ENCODE measurements at places on chromosomes 2 and 18. TPM values are rescaled to one million over a fixed set of nuclear protein-coding genes. Genes with fewer than 3 reads are reported as not detected.

GRCh38 chr2:146764301-146764700, 1080.5 kb upstream of the ACVR2A start:
- no peak for DNase-seq

DNA sequence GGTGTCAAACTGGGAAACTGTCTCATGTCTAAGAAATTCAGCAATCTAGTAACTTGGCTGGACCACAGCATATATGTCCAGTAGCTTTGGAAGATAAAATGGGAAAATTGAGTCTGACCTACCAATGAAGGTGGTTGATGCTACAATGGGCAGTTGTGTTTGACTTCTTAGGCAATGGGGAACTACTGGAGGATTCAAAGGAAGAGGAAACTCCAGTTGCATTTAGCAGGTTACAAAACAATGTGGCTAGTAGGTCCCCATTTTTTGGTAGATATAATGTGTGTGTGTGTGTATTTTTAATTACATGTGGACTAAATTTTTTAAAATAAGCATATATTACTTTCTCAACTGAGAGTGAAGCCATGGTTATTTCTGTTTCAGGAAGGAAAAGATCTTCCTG, 427.7 kb downstream of the NBAS start:
- no peak for DNase-seq

GRCh38 chr2:150097901-150098531, 389.5 kb downstream of the RND3 start:
- DNase-seq: no peak

DNA sequence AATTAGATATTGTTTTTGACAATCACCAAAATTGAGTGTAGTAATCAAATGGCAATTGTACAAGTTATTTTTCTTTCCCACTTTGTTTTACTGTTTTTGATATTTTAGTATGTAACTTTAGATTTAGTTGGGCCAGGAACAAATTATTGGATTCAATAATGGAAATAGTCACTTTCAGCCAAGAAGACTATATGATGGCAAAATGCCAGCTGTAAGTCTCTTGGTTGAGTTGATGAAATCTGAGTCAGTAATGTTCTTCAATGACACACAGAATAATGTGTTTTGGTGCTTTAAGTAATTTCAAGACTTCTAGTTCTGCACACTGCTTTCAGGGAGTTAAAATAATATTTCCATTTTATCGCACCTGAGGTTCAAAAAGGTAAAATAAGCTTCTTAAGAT, 2022.0 kb upstream of the CELF4 start:
- no peak for DNase-seq

Gene MSTN
- total RNA-seq: not detected

DNA sequence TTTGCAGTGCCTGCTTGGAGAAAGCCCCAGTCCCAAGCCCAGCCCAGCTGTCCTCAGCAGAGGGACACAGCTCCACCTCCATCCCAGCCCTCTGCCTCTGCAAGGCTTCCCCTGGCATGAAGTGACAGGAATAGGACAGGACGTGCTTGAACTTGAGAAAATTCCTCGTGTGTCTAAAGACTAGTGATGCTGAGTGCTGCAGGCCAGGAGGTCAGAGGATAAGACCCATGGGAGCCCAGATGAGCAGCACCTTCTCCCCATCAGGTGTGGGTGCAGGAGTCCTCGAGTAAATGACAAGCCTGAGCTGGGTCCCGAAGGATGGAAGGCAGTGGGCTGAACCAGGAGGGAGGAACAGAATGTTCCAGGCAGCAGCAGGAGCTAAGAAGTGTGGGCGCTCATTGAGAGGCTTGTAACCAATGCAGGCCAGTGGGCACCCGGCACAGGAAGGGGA, 67.8 kb upstream of the UXS1 start:
- no peak for DNase-seq

Gene CASP10
- total RNA-seq: 15.7 TPM

GRCh38 chr18:42310956-42311355, 355.9 kb downstream of the PIK3C3 start:
- no peak for DNase-seq

Gene CDH20
- not detected for total RNA-seq

DNA sequence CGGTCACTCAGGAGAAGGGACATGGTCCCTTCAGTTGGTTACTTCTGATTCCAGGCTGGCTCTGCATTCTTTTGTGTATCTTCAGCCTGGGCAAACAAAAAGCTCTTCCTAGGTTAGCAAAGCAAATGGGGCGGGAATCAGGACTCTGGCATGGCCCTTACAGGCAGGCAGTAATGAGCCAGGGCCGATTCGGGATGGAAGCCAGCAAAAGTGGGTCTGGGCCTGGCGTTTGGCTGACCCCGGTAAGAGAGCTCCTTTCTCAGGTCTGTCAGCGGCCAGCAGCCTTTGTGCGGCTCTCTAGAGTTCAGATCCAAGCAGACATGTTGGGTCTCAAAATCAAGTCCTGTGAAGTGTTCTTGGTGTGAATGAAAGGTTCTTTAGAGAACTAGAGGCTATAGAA, 81.5 kb upstream of the EML6 start:
- no peak for DNase-seq

DNA sequence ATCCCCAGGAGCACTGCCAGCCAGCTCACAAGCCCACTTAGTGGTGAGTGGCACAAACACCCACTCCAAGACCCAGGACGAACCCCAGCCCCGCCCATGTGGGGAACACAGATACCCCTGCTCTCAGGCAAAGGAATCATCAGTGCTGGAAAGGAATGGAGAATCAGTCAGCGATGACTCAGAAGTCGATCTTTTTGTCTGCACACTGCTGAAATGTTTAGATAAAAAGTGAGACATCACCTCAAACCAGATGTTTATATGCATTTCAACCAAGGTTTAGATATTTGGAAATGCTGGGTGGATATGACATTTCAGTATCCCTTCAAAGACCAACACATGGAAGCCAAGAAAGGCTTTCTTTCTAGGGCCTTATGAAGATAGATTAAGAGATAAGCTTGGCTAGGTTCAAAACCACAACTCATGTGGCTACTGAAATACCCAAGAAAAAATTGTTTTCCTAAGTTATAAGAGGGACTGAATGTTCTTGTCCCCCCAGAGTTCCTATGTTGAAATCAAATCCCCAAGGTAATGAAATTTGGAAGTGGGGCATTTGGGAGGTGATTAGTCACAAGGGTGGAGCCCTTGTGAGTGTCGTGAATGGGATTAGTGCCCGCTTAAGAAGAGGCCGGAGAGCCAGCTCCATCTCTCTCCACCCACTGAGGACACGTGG, 43.7 kb downstream of the POU3F3 start:
- no peak for DNase-seq

DNA sequence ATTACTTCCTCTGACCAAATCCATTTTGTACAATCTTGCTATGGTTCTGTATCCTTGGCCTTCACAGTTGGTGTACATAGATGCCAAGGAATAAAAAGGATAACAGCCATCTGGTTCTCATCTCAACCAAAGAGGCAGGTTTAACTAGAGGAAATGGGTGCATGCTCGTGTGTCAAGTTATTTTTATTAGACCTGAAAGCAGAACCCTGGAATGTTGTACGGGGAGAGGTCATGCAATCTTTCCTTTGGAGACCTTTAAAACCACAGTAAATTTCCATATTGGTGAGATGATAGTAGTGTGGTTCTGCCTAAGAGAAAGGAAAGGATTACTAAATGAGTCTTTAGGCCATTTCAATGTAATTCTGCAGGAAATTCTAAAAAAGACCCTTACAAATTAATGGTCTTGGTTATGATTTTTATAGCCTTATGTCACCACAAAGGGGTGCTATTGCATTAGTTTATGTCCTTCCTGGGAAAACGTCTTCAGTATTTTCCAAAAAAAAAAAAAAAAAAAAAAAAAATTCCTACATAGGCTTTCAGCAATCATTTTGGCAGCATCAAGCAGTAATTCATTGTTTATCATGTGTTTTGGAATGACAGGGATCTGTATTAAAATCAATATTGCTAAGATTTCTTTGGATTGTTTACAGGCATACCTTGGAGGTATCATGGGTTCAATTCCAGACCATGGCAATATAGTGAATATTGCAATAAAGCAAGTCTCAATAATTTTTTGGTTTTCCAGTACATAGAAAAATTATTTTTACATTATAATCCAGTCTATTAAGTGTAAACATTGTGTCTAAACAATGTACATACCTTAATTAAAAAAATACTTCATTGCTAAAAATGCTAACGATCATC, 270.8 kb downstream of the NYAP2 start:
- no peak for DNase-seq

Gene CYP20A1
- total RNA-seq: 23.1 TPM

DNA sequence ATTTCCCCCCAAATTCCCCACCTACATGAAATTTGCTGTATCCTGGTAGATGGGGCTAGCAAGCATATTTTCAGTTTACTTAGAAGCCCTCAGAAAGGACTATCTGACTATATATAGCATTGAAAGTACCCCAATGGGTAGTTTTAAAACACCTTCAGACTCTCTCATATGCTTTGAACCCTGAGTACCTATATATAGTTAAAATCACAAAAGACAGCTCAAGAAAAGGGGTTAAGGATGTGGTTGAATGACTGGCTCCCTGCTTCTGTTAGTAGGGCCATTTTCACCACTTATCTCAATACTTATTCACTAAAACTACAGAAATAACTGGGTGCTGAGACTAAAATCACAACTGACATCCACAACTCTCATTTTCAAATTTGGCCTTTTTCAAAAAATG, 18.5 kb downstream of the WDPCP start:
- no peak for DNase-seq

DNA sequence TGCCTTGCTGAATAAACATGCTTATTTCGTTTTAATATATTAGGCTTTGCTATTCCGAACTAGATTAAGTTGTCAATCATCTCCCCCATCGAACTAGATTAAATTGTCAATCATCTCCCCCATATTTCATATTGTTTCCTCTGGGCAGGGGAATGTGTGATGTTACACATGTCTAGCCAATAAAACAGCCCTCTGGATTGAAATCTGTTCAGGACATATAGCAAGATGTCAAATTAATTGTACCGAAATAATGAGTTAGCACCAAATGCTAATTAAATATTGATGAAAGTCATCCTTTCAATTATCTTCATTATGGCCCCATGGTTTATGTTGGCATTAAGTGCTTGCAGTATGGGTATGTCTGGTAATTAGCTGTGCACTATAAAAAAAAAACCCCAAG, 135.5 kb downstream of the SPOPL start:
- DNase-seq: no peak

DNA sequence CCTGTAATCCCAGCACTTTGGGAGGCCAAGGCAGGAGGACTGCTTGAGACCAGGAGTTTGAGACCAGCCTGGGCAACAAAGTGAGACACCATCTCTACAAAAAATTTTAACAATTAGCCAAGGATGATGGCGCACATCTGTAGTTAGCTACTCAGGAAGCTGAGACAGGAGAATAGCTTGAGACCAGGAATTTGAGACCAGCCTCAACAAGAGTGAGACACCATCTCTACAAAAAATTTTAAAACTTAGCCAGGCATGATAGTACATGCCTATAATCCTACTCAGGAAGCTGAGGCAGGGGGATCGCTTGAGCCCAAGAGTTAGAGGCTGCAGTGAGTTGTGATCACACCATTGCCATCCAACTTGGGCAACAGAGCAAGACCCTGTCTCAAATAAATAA, 7.0 kb downstream of the MEMO1 start:
- DNase-seq: no peak

DNA sequence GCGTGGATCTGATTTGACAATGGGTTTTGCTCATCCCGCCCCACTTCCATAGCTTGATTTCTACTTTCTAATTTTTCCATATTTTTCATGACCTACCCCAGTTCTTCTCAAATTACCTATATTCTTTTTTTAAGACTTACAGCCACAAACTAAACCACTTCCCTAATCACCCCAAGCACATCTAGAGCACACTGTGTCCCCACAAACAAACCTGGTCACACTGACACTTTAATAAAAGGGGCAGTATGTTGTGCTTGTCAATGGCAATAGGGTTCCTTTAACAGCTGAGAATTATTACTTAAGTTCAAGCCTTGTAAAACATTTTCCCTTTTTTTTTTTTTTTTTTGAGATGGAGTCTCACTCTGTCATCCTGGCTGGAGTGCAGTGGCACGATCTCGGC, 47.1 kb downstream of the MREG start:
- DNase-seq: no peak

Gene PAX8
- total RNA-seq: 1.6 TPM

DNA sequence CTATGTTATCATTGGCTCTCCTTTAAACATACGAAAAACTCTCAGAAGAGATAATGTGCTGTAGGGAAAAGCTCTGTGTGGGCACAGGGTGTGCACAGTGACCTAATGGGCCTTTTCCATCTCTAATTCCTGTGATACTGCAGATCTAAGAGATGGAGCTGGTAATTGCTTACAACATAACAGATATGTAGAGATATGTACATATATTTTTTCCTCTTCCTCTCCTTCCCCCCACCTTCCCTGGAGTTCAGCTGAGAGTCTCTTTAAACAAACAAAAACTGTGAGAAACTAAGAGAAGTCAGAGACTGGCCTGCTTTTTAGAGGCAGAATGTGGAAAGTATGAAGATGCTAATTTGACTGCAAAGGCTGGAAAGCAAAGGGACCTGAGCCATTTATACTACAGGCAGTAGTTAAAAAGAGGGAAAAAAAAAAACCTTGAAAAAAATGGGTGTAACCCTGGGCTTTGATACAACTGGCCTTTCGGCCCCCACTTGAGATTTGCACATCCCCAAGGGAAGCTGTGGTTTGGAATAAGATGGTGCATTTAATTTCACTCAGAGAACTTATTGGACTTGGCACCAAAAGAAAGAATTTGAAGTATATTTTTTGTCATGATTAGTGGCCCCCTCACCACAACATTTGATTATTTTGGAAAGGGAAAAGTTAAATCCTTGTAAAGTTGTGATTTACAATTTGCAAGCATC, 502.2 kb upstream of the ZEB2 start:
- DNase-seq: no peak

GRCh38 chr2:75709297-75709696, 1.4 kb downstream of the GCFC2 start:
- no peak for DNase-seq
